ENCODE measurements at places on chromosomes 6 and 20.

DNA sequence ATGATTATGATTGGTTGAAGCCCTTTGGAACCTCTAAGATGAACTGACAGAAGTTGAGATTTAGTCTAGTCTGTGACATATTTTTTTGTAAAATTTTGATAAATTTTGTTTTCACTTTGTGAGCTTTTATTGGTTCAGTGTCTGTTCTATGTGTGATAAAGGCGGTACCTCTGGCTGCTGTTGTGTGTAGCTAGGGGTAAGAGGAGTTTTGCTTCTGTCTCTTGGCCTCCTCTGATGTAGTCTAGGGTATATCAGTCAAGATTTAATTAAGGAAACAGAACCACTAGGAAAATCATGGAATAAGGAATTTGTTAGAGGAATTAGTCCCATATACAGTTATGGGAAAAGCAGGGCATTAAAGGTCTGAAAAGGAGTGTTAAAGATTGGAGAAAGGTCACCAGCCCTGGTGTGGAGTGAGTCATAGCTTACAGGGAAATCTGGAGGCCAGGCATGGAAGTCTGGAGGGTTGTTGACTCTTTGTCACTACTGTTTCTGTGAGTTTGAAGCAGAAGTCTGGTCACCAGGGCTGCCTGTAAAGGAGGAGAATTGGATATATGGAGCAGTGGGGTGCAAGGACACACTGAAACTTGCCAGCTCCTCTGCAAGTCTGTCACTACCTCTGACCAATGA lies 28.5 kb downstream of the CDC5L start:
- DNase-seq: no peak

GRCh38 chr6:100176311-100176950 lies 182.4 kb upstream of the MCHR2 start:
- DNase-seq: peak; percentile 62

GRCh38 chr20:49929142-49929494 lies 7.1 kb upstream of the RNF114 start:
- DNase-seq: no peak

- DNase-seq: no peak
Measured at GRCh38 chr6:71287926-71288227, 734 bp upstream of the OGFRL1 start.

- DNase-seq: no peak
Measured at GRCh38 chr20:48146877-48147276, 361.6 kb upstream of the SULF2 start.

DNA sequence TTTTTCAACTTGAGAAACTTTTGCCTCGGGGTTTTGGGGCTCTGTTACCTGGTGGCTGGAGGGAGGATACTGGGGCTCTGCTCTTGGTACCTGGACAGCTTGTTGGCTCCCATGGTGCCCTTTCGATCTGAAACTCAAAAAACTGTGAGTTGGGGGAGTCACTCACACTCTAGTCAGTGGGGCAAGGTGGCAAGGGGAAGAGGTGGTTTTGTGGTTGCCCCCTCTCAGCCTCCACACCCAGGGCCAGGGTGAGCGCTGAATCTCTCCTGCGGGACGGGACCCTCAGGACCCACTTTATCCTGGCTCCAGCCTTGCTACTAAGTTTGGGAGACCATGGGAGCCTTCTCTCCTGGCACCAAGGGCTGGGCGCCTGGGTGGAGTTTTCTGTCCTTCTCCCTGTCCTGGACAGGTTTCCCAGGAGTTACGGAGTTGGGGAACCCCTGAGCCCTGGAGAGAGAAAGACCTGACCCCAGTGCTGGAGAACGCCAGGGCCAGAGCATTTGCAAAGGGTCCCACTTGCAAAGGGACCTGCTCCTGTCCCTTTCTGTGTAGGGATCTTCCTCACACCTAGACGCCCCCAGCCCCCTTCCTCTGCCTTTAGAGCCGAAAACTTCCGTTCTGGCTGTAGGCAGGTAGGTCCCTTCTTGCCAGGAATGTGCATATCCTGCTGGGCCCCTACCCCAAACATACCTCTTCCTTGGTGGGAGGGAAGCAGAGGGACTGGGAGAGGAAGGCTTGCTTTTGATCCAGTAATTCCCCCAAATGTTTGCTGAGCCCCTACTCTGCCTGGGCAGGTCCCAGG lies 2.9 kb downstream of the FOXP4 start:
- no peak for DNase-seq

GRCh38 chr20:9582137-9582536 lies 67.7 kb downstream of the LAMP5 start:
- DNase-seq: no peak

GRCh38 chr6:29965873-29966601 lies 23.7 kb downstream of the HLA-A start:
- DNase-seq: no peak

DNA sequence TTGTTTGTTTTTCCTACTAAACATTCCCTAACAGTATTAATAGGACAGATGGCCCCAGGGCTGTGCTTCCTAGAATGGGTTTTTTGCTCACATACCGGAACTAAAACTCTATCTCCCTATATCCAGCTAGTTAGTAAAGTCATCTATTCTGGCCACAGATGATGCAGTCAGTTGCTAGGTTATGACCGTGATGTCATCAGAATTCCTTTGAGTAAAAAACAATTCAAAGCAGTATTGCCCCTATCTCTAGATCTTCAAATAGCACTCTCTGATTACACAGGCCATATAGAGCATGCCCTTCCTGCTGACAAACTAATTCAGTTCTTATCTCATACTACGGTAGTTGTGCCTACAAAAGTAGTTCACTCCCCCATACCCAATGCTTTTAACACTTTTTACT lies 17.9 kb upstream of the ZNF451 start:
- DNase-seq: no peak

DNA sequence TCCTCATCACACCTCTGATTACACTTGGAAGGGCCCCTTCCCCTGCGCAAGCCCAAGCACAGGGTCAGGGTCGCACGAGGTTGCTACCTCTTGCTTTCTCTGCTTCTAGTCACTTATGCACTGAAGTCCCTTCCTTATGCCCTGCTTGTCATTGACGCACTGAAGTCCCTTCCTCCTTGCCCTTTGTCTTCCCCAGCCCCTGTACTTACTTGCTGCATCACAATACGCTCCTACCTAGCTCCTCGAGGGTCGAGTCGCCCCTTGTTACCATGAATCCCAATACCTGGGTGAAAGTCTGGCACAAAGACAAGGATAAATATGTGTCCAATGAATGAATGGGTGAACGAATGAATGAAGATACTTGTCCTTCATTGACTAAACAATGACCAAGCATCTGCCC lies 75.9 kb downstream of the LYRM4 start:
- DNase-seq: no peak

DNA sequence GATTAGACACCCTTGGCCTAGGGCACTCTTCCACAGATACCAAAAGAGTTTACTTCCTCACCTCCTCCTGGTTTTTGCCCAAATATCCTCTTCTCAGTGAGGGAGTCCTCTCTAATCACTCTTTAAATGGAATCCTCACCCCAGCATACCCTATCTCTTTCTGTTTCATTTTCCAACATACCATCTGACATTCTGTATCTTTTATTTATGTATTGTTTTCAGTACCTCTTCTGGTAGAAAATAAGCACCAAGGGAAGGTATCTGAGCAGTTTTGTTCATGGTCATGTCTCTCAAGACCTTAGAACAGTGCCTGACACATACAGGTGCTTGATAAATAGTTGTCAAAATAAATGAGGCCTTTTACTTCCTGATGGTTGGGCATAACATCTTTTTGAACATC lies 55.1 kb downstream of the KIAA0408 start:
- no peak for DNase-seq

GRCh38 chr6:89575562-89575960 lies 63.0 kb downstream of the LYRM2 start:
- DNase-seq: no peak

DNA sequence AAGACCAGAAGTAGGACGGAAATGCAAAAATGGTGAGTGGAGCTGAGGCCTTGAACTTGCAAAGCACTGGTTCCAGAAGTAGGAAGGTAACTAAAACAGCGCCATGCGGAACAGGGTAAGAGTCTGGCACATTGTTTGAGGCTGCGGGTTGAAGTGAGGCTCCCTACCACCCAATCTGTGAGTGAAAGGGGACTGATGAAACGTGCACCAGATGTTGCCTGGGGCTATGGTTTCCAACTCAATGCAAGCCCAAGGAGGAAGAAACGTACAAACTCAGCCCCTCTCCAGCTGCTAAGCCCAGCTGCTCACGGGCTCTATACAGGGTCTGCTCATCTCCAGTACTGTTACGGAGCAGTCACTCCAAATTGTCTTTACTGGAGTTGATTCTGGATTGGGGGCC lies 68.7 kb upstream of the KCNK16 start:
- DNase-seq: no peak

DNA sequence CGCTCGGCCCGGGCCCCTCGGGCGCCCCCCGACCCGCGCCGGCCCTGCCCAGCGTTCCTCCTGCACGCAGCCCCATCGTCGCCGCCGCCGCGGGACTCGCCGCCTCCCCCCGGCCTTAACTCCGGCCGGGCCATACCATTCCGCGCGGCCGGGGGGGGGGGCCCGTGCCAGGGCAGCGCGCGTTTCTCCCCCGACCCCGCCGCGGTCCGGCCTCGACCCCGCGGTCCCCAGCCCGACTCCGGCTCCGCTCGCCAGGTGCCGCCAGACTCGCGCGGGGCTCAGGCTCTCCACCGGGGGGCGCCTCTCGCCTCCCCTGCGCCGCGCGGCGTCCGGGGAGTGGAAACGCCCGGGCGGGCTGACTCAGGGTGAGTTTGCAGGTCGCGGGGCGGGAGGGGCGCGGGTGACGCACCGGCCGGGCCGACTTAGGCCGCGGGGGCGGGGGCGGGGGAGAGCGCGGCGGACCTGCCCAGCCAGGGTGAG lies at the start of gene SRXN1:
Gene SRXN1 (minus strand): TSS at position 91 of the 480 bp plus-strand sequence. CDS start 15 bp downstream, at position 76.
- DNase-seq: peak; percentile 75

GRCh38 chr6:158769234-158769770 lies 49.9 kb downstream of the EZR start:
- DNase-seq: no peak

- no peak for DNase-seq
Measured at GRCh38 chr6:121143476-121143875, 190.8 kb downstream of the TBC1D32 start.
